Stimulated activated naive CD8-positive, alpha-beta T cell treated with anti-CD3 and anti-CD28 coated beads, Interleukin-15, amount 100 ng/mL, for 72 hours (primary cell): ENCODE measurements at places on chromosomes 3 and 15.

DNA sequence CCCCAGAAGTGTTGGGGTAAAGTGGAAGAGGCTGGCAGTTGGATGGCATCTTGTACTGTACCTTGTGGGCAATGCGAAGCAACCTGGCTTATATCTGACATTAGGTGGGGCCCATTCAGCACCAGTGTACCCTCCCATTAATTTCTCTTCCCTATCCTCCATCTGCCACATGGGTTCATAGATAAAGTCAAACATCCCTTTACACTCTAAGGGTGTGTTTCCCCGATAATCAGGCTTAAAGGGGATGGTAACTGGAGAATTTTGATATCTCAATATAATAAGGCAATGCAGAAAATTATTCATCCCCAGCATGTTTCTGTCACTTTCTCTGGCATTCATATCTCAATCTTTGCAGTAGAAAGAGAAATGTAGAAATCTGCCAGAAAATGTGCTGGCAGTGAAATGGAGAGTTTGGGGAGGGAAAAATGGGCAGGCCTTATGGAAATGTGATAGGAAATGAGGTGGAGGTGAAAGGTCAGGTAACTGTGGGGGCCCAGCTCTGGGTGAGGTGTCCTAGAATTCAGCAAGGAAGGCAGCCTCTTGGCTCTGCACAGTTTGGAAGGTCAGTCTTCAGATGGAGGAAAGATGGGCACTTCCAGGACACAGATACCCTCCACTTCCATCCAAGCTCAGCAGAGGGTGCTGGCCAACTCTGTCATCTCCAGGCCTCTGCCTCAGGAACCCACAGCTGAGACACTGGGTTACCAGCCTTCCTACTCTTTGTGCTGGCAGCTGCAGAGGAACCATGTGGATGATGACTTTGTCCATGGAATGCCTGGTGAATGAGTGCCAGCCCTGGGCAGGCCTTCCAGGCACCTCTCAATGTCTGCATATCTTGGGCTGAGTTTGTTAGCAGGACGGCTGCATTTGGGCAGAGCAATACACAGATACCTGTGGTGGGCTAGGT, 325.9 kb upstream of the CTDSPL start:
- DNase-seq: no peak

DNA sequence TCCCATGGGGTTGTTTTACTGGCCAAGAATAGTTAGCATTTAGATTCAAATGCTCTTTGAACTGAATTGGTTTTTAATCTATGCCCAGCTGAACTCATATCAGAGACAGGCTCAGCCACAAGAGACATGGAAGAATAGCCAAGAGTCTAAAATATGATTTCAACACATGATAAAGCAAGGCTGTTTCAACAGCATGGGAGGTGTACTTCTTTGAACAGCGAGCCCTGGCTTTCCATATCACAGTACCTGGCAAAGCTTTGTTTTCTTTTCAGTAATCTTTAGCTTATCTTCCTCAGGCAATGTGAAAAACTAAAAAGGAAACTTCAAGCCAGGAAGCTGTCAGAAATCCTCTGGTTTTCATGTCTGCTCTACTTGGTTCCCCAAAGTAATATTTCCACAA, 413.6 kb upstream of the ADAMTS9 start:
- DNase-seq: no peak

DNA sequence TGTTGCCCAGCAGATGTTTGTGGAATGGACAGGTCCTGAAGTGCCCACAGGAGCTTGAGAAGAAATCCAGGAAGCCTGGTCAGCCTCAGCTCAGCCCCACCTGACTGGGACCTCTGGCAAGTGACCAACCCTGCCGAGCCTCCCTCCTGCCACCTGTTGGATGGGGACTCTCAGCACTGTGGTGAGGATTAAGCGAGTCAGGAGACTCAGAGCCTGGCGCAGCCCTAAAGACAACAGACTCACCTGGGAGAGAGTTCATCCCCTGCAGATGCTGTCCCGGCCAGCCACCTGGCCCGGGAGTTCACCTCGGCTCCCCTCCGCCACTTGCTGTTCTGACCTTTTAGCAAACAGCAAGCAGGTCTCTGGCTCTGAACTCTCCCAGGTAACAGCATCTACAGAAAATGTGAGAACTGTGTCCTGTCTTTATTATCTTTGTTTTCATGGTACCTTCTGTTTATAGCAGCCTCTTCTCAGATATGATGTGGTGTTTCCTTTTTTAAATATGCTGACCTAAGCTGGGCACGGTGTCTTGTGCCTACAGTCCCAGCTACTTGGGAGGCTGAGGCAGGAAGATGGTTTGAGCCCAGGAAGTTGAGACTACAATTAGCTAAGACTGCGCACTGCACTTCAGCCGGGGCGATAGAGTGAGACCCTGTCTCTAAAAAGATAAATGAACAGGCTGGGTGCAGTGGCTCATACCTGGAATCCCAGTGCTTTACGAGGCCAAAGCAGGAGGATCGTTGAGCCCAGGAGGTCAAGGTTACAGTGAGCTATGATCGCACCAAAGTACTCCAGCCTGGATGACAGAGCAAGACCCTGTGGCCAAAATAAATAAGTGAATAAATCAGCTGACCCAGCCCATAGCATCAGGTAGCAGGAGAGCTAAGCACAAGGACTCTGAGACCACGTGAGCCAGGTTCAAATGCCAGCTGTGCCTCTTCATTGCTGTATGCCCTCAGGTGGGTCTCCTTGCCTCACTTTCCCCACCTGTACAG, 32.4 kb upstream of the SLC6A6 start:
- no peak for DNase-seq

GRCh38 chr15:34944936-34945335, 24.6 kb downstream of the AQR start:
- DNase-seq: no peak

DNA sequence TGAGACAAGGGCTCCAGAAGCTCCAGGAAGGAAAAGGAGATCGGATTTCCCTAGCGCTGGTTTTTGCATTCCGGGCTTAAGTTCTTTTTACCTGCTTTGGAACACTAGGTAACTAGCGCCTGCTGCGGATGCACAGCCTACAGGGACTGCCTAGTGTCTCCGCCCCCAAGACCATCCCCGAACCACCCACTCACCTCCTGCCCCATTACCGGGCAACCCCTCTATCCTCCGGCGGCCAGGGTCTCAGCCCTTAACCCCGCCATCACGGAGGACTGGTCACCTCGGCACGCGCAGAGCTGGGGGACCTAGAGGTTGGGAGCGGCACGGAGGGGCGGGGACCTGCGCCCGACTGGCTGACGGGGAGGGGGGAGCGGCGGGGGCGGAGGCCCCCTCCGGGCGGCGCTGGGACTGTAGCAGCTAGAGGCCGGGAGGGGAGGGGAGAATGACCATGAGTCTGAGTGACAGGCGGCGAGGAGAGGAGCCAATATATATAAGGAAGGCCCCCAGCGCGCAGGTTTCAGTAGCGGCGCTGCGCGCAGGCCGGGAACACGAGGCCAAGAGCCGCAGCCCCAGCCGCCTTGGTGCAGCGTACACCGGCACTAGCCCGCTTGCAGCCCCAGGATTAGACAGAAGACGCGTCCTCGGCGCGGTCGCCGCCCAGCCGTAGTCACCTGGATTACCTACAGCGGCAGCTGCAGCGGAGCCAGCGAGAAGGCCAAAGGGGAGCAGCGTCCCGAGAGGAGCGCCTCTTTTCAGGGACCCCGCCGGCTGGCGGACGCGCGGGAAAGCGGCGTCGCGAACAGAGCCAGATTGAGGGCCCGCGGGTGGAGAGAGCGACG, at the start of gene DLL4:
Gene DLL4, plus strand, starts transcription at position 520 of the 839 bp plus-strand sequence. CDS start 329 bp downstream, outside the sequence.
- DNase-seq: peak; percentile 48

GRCh38 chr3:151460228-151460627, 633 bp downstream of the IGSF10 start:
- no peak for DNase-seq

- peak; percentile 50 for DNase-seq
These were observed 50.9 kb downstream of the MYL3 start for GRCh38 chr3:46812237-46812791.

- DNase-seq: no peak
These were observed 100.8 kb downstream of the NEO1 start for GRCh38 chr15:73153024-73153423.

DNA sequence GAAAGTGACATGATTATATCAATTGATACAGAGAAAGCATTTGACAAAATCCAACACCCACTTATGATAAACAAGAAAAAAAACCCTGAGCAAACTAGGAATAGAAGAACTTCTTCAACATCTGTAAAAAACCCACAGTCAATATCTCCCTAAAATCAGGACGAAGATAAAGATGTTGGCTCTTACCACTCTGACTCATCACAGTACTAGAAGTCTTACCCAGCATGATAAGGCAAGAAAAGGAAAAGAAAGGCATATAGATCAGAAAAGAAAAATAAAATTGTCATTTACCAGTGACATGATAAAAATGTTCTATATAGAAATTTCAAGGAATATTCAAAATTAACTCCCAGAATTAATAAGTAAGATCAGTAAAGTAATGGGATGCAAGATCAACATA, 7.2 kb upstream of the FBXW12 start:
- DNase-seq: no peak

- no peak for DNase-seq
These were observed 12.1 kb upstream of the CSRNP1 start for GRCh38 chr3:39165518-39165917.

DNA sequence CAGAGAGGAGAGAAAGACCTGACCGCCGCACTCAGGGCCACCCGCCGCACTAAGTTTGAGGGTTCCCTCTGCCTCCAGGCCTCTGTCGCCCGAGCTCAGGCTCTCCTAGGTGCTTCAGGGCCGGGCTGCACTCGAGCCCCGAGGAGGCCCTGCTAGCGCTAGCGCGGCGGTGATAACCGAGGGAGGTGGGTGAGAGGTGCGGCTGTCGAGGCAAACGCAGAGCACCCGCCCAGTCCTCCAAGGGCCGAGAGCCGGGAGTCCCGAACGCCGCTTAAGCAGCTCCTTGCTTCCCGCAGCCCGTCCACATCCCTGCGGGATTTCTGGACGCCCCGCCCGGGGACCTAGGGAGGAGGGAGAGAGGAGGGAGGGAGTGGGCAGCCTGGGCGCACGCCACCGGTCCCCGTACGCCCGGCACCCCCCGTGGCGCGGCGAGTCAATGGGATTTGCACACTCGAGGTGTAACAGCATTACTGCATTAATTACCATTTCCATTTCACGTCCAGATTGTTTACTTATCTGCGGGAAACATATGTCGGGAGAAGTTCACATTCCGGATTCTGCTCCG, 6.8 kb downstream of the SOX14 start:
- DNase-seq: no peak
